ENCODE measurements at places on chromosomes 5 and 9.

- no peak for DNase-seq
Observed at GRCh38 chr5:87705876-87706275, 293.1 kb upstream of the CCNH start.

DNA sequence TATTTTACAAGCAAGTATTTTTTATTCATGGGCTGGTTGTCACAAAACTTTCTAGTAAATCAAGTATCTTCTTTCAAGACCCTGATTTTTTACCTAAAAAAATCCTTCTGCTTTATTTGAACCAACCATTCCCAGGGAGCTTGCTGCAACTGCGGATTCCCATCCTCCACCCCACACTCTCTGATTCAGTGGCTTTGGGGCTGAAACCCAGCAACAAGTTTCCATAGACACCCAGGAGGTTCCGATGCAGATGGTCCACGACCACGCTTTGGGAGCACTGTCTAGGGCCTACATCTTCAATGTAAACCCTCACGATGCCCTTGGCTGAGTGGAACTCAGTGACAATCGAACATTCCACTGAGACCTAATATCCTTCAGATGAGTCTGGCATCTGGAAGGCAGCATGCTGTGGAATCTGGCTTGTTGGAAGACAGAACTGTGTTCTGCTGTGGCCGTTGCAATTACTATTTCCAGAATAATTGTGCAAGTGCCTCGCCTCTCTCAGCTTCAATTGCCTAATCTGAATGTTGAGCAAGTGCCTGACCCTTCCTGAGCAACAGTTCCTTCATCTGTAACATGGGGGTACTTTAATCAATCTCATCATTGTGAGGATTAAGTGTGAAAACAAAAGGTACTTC lies 105.1 kb downstream of the INSYN2B start:
- peak; percentile 87 for DNase-seq

DNA sequence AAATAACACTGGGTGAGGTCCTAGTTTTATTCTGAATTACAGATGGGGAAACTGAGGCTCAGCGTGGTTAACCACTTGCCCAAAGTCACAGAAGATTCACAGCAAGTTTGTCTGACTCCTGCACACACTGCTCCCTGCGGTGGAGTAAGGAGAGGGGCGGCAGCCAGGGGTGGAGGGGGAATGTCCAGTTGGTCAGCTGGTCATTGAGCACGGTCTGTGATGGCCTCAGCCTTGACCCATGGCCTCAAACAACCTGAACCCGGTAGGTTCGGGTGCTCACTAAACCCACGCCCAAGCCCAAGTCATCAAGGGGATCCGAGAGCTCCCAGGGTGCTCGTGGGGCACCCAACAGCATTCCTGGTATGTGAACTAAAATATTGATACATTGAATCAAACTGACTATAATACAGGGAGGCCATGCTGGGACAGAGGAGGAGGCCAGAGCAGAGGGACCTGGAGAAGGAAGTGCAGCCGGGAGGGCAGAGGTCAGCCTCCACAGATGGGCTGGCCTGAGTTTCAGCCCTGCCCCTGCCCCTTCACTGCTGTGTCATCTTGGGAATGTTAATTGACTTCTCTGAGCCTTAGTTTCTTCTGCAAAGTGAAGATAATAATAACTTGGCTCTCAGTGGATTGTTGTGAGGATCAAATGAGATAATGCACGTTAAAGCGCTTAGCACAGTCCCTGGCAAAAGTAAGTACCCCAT lies 3.6 kb upstream of the IL17B start:
- DNase-seq: no peak

DNA sequence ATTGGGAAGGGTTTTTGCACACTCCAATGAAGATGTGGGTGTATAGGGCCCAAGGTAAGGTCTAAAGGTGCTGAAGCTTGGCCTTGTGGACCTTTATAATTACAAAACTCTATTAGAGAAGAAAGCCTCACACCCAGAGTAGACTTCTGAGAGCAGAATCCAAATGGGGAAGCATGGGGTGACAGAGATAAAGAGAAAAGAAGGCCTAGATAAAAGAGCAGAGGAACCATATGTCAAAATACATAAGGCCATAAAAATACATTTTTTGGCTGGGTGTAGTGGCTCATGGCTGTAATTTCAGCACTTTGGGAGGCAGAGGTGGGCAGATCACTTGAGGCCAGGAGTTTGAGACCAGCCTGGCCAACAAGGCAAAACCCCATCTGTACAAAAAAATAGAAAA lies 27.4 kb upstream of the TCERG1 start:
- DNase-seq: no peak

DNA sequence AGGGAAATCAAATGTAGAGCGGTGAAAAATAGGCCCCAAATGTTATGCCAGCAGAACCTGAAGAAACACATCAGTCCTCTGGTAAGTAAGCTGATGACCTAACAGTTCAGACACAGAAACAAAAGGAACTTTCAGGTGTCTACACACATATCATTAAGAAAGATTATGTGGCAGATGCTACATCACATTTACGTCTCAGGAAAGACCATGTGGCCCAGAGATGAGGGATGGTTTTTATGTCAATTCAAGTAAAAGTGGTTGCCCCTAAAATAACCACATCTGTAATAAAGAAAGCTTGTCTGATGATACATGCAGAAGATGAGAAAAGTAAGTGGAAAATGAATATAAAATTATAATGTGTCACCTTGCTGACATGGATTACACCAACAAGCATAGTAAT lies 31.4 kb downstream of the GNAQ start:
- DNase-seq: no peak

GRCh38 chr5:53161876-53162275 lies 52.3 kb upstream of the MOCS2 start:
- DNase-seq: no peak

DNA sequence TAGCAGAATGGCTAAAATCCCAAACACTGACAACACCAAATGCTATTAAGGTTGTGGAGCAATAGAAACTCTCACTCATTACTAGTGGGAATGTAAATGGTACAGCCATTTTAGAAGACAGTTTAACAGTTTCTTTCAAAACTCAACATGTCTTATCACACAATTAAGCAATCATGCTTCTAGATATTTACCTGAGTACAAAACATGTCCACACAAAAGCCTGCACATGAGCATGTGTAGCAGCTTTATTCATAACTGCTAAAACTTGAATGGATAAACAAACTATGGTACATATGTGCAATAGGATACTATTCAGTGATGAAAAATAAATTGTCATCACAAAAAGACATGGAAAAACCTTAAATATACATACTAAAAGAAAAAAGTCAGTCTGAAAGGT lies 31.5 kb downstream of the SLC25A46 start:
- no peak for DNase-seq

DNA sequence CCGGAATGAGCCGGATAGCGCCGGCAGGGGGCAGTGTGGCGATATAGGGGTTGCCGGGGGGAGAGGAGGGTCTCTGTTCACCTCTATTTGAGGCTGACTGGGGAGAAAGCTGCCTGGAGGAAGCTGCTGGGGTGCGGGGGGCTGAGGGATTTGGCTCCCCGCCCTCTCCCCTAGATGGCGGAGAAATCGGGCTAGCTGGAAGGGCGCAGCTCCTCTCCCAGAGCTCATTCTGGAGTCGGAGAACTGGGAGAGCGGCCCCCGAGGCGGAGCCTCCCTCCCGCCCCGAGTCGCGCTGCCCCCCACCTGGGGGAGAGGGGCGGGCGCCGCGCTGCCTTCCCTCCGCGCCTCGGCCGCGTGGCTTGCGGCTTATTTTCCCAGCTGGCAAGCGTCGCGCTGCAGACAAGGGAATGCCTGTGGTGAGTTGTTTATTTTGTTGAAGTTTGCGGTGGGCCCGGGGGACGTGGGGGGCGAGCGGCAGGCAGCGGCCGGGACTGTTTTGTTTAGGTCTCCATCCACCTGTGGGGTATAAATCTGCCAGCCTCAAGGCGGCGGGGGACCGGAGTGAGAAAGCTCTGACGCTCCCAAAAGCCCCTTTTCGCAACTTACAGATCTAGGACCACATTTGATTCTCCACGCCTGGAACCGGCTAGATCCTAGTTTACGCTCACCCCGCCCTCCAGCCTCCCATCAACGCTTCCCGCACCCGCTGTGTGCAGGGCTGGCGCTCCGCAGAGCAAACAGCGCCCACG lies 4.1 kb upstream of the RGMB start:
- DNase-seq: no peak

GRCh38 chr9:38023661-38024035 lies 45.4 kb downstream of the SHB start:
- DNase-seq: no peak

DNA sequence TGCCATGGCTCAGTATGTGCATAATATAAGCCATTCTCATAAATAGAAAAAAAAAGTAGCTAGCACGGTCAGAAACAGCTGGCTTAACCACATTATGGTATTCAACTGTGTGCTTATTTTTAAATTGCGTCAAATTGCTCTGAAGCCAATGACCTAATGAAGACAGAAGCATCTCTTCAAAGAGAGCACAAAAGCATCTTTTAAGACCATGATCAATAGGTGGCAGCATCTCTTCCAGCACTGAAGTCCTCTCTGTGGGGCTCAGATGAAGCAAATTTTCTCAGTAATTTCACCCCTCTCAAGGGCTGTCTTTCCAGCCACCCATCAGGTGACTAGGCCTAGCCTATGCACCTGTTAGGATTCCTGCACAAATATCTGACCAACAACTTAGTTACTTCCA lies 251.4 kb downstream of the GLIS3 start:
- peak; percentile 23 for DNase-seq

- DNase-seq: peak; percentile 59
Observed at GRCh38 chr5:62707563-62707962, 128.9 kb downstream of the LRRC70 start.

GRCh38 chr9:127786773-127787104 lies 905 bp downstream of the CDK9 start:
- DNase-seq: no peak

DNA sequence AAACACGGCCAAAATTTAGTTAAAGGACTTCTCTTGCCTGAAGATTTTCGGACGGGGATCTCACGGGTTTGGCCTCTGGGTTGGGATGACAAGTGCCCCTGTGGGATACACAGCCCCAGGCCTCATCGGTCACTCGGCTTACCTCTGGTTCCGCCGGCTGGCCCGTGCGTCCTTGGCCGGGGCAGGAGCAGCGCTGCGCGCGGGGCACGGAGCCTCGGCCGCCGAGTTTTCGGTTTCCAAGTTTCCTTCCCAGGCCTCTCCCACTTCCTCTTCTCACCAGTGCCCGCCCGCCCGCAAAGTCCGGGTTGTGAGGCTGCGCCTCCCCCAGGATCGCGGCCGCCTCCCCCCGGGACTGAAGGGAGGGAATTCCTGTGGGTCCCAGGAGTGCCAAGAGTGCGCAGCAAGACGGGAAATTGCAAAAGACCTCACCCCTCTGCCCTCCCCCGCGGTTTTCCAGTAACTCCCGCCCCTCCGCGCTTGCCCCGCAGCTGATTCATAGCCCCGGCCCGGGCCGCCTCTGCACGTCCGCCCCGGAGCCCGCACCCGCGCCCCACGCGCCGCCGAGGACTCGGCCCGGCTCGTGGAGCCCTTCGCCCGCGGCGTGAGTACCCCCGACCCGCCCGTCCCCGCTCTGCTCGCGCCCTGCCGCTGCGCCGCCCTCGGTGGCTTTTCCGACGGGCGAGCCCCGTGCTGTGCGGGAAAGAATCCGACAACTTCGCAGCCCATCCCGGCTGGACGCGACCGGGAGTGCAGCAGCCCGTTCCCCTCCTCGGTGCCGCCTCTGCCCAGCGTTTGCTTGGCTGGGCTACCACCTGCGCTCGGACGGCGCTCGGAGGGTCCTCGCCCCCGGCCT lies at the start of gene OSMR:
Gene OSMR, plus strand, starts transcription at position 487 of the 853 bp plus-strand sequence. CDS start 23,033 bp downstream, outside the sequence.
- DNase-seq: peak; percentile 14

DNA sequence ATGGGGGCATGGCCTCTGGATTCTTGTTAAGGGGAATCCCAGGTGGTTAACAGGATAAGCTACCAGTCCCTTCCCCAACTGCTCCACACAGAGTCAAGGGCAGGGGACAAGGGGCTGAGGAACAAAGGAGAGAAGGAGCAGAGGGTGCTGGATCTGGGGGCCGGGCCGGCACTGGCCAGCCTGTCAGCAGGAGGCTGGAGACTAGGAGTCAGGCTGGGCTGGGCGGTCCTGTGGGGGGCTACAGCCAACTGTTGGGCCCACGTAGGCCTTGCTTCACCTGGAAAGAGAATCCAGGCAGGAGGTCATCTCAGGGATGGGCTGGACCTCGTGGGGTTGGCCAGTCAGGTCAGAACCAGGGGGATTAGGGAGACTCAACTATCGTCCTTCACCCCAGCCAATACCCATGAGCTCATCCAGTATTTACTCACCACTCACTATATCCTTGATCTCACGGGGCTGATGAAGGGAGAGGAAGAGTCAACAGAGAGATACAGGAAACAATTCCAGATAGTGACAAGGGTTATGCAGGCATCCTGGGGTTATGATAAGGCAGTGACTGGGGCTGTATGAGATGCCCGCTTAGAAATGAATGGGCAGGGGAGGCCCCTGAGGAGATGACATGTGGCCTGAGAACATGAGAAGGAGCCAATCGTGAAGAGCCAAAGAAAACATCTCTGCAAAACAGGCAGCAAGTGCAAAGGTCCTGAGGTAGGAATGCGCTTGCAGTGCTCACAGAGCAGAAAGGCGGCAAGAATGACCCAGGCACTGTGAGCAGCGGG lies 47.9 kb upstream of the SLC25A51 start:
- DNase-seq: no peak

GRCh38 chr9:114805670-114806525 lies at the start of gene TNFSF15:
Gene TNFSF15 (minus strand): TSS chr9:114806039. CDS start chr9:114806012, 27 bp downstream.
- peak; percentile 96 for DNase-seq

DNA sequence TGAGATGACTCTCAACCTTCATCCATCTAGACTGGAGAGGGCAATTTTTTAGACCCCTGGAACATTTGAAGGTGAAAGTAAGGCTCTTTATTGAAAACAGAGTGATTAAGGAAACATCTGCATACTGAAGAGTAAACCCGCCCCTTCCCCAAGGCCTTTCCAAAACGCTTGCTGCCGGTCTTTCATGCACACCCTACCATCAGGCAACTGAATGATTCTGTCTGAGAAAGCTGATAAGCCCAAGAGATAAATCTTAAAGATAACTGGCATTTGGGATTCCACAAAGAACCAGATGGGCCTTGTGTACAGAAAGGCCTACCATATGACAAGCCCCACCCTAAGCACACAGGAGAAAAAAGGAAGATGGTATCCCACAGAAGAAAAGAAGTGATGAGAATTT lies 54.4 kb upstream of the PIK3R1 start:
- DNase-seq: no peak

GRCh38 chr9:125095821-125096443 lies 47.4 kb downstream of the SCAI start:
- no peak for DNase-seq

- DNase-seq: no peak
Observed at GRCh38 chr9:82903503-82903902, 159.4 kb downstream of the RASEF start.

GRCh38 chr9:116260531-116260930 lies 106.9 kb downstream of the PAPPA start:
- no peak for DNase-seq

DNA sequence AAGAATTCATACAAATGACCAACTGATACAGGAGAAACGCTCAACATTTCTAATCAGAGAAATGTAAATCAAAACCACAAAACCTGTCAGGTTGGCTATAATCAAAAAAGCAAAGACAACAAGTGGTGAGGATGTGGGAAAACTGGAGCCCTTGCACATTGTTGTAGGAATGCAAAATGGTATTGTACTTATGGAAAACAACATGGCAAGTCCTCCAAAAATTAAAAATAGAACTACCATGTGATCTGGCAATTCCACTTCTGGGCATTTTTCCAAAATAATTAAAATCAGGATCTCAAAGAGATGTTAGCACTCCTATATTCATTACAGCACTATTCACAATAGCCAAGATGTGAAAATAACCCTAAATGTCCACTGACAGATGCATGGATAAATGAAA lies 76.1 kb downstream of the FNIP1 start:
- no peak for DNase-seq
